ENCODE measurements at places on chromosomes 13 and 19.

- DNase-seq, result no peak
These were observed 5.2 kb downstream of the HSH2D start for GRCh38 chr19:16148443-16149229.

GRCh38 chr13:95896301-95896700 is 156.9 kb downstream of the UGGT2 start:
- no peak for DNase-seq

DNA sequence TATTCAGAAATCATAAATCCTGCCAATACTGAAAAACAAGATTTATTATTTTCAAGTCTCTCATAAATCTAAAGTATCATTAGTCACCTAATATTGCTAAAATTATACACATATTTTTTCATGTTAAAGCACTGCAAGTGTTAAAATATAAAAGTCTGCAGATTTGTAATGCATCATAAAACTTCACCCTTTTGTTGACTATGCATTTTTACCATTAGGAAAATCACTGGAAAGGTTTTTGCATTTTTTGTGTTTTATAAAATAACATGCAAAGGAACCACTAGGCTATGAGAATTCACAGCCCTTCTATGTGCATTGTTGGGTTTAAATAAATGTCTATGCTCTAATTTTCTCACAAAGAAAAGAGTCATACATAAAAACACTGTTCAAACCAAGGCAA is 407.3 kb downstream of the DACH1 start:
- DNase-seq, result no peak

GRCh38 chr19:11580116-11580515 is 2.7 kb upstream of the ACP5 start:
- no peak for DNase-seq

- no peak for DNase-seq
These were observed 1.5 kb downstream of the IFNL4 start for GRCh38 chr19:39246951-39247669.

GRCh38 chr19:1882089-1882785 is 3.1 kb downstream of the ABHD17A start:
- DNase-seq, result no peak

GRCh38 chr13:25898991-25899390 is 152.8 kb downstream of the SHISA2 start:
- no peak for DNase-seq

DNA sequence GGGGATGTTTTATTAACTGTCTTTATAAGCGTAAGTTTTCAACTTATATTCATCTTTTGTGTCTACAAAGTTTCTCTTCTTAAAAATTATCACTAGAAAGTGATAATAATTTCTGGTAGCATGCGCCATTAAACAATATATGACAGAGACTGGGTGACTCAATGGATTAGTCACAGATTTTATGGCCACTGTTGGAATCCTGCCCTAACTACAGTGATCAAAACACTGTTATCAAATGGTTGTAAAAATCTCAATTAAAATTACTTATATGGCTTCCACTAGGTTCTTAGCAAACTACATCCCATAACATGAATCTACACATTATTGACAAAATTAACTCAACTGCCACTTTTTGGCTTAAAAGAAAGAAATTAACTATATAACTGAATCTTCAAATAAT is 350.0 kb downstream of the DACH1 start:
- DNase-seq, result no peak

DNA sequence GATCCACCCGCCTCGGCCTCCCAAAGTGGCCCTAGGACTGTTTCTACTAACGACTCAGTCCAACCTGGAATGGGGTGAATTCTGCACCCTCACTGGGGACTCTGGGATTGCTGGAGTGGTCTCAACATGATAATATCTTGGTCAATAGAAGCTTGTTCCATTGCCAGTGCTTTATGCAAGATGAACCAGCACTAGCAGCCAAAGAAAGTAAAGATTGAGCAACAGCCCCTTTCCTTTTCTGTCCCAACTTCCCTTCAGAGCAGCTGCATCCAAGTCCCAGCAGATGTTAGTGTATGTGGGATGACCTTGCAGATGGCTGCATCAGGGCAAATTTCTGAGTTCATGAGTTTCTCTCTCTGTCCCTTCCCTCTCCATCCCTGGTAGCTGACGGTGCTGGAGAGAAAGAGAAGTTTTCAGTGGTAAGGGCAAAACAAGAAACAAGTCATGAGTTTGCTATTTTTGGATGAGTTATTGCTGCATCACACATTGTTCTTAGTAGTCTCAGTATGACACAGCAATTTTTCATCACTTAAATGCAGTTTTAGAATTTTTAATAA is 183.6 kb upstream of the EDNRB start:
- DNase-seq, result no peak

- no peak for DNase-seq
These were observed 14.2 kb downstream of the XAB2 start for GRCh38 chr19:7614859-7615741.

- DNase-seq, result no peak
These were observed 160.1 kb upstream of the SOX1 start for GRCh38 chr13:111906816-111907215.

- no peak for DNase-seq
These were observed at the start of gene RAX2 for GRCh38 chr19:3771906-3772455. Gene RAX2, minus strand, starts transcription at chr19:3772228. Its CDS starts 486 bp downstream, at chr19:3771742.

DNA sequence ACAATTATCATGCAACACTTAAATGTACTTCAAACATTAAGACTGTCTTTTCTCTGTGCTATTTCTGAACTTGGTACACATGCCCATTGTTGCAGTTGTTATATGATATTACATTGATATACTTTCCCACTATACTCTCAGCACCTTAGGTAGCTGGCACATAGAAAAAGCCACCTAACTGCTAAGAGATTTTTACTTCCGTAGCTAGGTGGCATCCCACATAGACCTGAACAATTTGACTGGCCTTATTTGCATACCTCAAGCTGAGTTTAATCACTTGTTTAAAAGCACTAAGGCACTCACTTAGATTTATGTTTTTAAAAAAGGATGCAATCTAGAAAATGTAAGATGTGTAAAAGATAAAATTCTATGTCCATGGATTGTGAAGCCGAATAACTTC is 194.2 kb downstream of the POU4F1 start:
- DNase-seq, result no peak

DNA sequence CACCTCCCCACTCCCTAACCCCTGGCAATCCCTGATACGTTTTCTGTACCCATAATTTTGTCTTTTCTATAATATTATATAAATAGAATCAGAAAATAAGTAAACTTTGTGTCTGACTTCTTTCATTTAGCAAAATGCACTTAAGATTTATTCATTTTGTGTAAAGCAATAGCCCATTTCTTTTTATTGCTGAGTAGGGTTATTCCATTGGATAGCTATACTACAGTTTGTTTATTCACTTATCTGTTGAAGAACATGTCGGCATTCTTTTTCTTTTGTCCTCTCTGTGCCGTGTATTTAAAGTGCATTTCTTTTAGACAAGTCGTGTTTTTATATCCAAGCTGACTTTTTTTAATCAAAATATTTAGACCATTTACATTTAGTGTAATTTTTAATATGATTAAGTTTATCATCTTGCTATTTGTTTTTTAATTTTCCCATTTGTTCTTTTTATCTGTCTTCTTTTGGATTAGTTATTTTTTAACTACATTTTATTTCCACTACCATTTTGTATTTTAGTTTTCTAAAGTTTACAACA is 176.4 kb upstream of the TSHZ3 start:
- DNase-seq, result no peak

Data from activated CD4-positive, alpha-beta T cell treated with anti-CD3 and anti-CD28 coated beads for 24 hours (primary cell).